ENCODE measurements at places on chromosomes 12 and 14.
A peak's percentile ranks its signal among the peaks of the same experiment; 100 is the strongest.

- DNase-seq: peak; percentile 9
These were observed 133.8 kb downstream of the SLC2A13 start for GRCh38 chr12:39972119-39972518.

- DNase-seq: no peak
These were observed 208.9 kb downstream of the PAH start for GRCh38 chr12:102708108-102708507.

GRCh38 chr14:52906141-52906601 is 44.7 kb downstream of the FERMT2 start:
- peak; percentile 84 for DNase-seq

DNA sequence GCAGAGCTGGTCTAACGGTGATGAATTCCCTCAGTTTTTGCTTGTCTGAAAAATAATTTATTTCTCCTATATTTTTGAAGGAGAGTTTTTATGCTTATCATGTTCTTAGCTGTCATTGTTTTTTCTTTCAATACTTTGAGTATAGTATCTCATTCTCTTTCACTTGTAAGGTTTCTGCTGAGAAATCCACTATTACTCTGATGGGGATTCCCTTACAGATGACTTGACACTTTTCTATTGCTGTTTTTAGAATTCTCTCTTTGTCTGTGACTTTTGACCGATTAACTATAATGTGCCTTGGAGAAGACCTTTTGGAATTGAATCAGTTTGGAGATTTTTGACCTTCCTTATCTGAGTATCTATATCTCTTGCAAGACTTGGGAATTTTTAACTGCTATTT is 139.6 kb downstream of the PRKD1 start:
- no peak for DNase-seq

GRCh38 chr12:132418393-132418925 is 71.5 kb upstream of the FBRSL1 start:
- DNase-seq: no peak

DNA sequence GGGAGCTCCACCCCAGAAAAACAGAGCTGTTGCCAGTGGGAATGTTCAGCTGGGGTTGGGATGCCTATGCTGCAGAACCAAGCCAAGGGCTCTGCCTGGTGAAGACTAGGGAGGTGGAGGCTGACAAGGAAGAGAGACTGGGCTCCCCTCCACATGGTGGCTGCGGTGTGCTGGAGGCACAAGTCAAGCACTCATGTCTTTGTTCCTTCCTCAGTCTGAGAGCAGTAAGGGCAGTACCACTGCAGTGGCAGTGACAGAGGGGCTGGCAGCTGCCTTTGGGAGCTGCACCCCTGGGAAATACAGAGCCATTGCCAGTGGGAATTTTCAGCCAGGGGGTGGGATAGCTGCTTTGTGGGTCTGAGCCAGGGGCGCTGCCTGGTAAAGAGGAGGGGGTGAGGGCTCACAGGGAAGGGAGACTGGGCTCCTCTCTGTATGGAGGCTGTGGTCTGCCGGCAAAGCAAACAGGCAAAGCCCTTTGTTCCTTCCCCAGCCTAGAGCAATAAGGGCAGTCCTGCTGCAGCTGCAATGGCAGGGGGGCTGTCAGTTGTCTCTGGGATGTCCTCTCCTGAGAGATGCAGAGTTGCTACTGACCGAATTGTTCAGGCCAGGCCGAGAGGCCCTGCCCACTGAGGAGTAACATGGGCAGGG is 255.9 kb downstream of the RAD51B start:
- DNase-seq: no peak

- DNase-seq: peak; percentile 33
These were observed 39.5 kb downstream of the EVL start for GRCh38 chr14:100104523-100105300.

DNA sequence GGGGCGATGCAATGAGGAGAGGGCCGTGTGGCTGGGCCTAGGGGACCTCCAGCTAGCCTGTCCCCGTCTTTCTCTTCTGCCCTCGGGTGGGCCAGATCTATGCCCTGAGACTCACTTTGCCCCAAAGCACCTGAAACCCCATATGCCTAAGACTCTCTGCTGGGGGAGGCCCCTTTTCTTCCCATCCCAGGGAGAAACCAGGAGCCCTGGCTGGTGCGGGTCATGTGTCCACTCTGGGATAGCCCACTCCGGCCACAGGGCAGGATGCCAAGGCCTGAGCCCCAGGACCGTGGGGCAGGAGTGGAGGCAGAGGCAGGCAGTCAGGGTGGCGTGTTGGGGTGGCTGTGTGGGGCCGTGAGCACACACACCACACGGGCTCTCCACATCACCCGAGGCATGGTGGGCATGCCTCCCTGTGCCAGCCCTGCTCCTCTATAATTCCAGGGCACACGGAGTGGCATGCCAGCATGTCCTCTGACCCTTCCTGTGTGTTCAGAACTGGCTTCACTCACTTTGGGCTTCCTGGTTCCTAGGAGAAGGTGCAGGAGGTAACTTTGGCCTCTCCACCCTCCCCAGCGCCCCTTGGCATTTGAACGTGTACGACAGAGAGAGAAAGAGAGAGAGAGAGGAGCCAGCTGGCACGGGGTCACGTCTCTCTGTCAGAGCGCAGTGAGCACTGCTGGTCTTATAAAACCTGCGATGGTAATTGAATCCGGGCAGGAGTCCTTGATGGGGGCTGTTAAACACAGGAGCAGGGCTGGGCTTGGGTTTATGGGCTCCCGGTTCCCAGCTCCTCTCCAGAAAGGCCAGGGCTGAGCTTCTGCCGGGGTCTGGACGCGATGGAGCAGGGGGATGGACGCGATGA is 144.2 kb downstream of the KIF26A start:
- no peak for DNase-seq

- no peak for DNase-seq
These were observed 158.4 kb upstream of the RASSF8 start for GRCh38 chr12:25800101-25800500.

- no peak for DNase-seq
These were observed 53.6 kb upstream of the BCL2L14 start for GRCh38 chr12:12017135-12017581.

- no peak for DNase-seq
These were observed 28.1 kb upstream of the GPR68 start for GRCh38 chr14:91272341-91273272.

GRCh38 chr14:77556946-77557345 is 58.3 kb upstream of the ISM2 start:
- DNase-seq: no peak

GRCh38 chr12:23423796-23424195 is 525.7 kb downstream of the SOX5 start:
- DNase-seq: no peak

- peak; percentile 31 for DNase-seq
These were observed 132.3 kb downstream of the SNAPC1 start for GRCh38 chr14:61894452-61895077.

DNA sequence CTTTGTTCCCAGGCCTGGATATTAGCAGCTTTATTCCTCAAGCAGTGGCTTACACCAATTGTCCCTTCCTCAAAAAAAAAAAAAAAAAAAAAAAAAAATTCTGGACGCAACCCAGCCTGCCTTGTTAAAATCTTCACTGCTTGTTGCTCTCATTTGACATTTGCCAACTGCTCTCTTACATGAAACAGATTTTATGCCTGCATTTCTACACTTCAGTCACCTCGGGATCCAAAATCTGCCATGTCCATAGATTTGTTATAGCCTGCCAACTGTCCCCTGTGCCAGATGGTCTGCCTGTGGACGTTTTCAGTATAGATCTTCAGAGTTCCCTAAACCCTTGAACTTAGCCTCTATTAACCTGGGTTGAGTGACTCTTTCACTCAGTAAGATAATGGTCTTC is 651.5 kb downstream of the FSCB start:
- DNase-seq: no peak

- peak; percentile 71 for DNase-seq
These were observed 36.8 kb downstream of the ZFP36L1 start for GRCh38 chr14:68756000-68756481.

DNA sequence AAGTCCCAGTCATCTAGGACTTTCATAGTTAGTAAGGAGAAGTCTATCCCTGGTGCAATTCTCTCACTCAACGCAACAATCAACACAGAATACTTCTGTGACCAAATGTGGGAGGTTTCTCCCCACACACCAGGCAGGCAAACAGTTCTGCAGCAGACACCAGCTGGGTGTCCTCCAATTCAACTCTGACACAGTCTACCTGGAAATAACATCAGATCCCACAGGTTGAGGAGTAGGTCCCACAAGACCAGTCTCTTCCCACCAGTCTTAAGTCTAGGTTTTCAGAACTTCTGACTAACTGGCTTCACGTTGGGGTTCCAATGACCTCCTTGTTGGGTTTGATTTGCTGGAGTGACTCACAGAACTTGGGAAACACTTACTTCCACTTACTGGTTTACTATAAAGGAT is 14.8 kb downstream of the ACOT6 start:
- DNase-seq: no peak

GRCh38 chr14:82805892-82806825 is 1272.5 kb upstream of the SEL1L start:
- no peak for DNase-seq

- no peak for DNase-seq
These were observed 89.7 kb downstream of the ERGIC2 start for GRCh38 chr12:29291226-29291625.

GRCh38 chr12:1553536-1553935 is 40.8 kb downstream of the FBXL14 start:
- no peak for DNase-seq

DNA sequence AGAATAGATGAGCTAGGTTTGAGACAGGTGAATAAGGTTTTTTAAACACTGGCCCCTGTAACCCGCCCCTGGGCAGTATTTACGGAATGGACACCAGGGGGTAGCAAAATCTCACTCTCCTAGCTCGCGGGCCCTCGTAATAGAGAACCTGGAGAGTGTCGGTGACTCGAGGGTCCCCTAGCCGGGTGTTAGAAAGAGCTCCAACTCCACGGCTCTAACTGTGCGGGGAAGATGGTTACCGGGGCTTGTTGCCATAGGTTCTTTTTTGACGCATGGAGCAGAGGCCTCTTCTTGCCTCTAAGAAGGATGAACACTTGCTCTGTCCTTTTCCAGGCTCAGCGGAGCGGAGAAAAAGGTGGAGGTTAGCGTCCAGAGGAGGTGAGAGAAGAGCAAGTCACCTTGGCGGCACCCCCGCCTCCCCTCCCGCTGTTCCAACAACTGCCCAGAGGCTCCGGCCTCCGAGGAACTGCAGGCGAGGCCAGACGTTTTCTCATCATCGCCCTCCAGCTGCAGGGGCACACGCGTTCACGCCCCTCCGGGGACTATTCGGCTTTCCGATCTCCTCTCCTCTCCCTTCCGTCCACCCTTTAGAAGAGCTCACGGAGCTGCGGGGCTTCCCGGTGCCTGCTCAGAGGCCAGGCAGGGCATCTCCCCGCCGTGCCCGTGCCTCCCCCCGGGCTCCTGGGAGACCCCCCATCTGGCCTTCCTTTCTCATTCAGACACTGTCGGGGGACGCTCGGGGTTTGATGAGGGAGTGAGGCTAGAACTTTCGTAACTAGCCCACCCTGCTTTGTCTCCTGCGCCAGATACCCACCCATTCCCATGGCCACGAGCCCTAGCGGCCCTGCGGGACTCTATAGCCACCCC is 1.4 kb upstream of the ARHGEF40 start:
- no peak for DNase-seq

- no peak for DNase-seq
These were observed 80.9 kb downstream of the PTPRB start for GRCh38 chr12:70556179-70556869.

- no peak for DNase-seq
These were observed 138.5 kb downstream of the ANO6 start for GRCh38 chr12:45354399-45354798.

DNA sequence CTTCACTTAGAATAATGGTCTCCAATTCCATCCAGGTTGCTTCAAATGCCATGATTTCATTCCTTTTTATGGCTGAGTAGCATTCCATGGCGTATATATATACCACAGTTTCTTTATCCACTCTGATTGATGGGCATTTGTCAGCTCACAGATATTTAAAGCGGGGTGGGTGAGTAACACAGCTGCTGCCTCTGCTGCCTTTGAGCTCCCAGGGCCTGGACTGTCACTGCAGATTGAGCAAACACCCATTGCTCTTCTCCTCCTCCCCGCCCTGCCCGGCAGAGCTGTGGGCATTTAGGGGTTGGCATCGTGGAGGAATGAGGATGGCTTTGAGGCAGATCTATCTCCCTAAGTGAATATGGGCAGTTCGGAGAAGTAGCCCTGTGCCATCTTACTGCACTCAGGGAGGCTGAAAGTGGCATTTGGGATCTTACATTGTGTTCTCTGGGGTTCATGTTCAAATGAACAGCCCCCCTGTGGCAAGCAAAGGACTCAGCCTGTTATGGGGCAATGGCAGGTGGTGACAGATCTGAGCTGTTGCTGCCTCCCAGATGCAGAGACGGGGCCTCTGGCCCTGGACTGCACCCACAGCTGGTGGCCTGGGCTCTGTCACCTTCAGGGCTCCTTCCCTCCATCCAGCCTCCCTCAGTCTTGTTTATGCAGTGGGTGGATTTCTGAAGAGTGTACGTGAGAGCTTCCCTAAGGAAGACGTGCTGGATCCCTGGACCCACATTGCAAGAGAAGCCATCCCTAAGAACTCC is 4.9 kb downstream of the RFLNA start:
- DNase-seq: no peak

DNA sequence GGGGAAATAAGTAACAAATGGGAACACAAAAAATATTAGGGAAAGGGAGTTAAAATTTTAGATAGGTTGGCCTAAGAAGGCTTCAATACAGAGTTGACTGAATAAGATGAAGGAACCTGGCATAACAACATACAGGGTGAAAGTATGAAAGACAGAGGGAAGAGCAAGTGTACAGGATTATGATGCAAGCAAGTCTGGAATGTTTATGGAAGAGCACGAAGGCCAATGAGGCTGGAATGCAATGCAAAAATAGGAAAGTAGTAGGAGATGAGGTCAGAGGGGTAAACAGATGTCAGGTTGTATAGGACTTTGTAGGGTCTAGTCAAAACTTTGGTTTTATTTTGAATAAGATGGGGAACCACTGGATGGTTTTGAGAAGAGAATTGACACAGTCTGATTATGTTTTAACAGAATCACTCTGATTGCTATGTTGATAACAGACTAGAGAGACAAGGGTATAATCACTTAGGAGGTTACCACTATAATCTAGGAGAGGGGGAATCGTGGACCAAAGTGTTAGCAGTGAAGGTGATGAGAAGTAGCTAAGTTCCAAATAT is 96.8 kb downstream of the OSBPL8 start:
- no peak for DNase-seq

DNA sequence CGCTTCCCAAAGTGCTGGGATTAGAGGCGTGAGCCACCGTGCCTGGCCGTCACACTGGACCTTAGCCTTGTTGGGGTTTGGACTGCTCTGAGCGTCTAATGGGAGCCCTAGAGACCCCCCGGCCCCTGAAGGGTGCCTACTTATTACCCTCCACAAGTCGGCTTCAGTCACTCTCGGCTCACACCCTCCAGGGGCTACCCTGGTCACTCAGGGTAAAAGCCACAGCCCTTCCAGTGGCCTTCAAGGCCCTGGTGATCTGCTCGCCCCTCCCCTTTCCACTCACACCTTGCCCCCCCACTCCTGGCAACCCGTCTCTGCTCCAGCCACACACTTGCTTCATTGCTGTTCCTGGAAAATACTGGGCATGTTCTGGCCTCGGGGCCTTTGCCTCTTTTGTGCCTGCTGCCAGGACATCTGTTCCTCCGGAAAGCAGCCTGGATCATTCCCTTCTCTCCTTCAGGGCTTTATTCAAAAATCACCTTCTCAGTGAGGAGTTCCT is 3.6 kb upstream of the MORN3 start:
- no peak for DNase-seq

Data from fibroblast of skin of left quadriceps (primary cell).